ENCODE measurements at places on chromosomes 1 and 21. TPM values are rescaled to one million over a fixed set of nuclear protein-coding genes. Genes with fewer than 3 reads are reported as not detected.

DNA sequence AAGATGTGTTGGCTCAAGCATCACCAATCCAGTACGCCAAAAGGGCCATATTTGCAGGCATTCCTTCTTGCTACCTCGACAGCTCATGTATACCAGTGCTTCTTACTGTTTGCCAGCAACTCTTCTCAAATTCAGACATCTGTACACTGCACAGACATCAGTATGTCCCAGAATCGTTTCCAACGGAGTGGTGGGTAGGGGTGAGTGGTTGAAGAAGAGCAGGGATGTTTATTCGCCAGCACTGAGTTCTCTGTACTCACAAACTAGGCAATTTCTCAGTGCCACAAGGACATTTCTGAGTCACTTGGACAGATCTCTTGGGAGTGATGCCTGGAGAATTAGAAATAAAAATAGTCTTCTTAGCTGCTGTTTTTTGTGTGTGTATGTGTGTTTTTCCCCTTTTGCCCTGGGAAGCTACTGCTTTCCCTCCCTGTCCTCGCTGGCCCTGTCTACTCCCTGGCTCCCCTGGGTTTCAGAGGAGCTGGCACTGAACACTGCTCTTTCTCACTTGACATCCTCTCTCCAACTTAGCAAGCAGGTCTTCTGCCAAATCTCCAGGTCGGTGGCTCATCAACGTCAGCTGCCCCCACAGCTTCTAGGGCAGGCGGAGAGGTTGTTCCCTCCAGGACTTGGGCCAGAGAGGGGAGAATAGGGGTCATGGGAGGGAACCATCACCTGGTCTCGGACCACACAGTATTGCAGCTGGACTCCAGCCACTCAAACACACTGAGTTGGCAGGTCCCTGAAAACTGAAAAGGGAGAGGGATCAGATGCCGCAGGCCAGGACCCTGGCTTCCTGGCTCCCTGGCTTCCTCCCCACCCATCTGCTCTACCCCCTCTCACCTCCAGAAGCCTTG is 90.5 kb downstream of the NMNAT2 start:
- H3K4me1 ChIP-seq, result peaks cover 17% of the 10 kb centered on the region
- H3K27me3 ChIP-seq, result peaks cover 13% of the 10 kb centered on the region
- H3K27ac ChIP-seq, result peak overlapping the region; percentile 57
- H3K36me3 ChIP-seq, result no peaks in the 10 kb centered on the region

Gene MTARC1
- polyA plus RNA-seq, result 6.5 TPM

GRCh38 chr1:44659566-44659965 is 14.7 kb downstream of the TMEM53 start:
- no peak overlapping the region for H3K27ac ChIP-seq
- DNase-seq, result no peak
- peaks cover 28% of the 10 kb centered on the region for H3K4me1 ChIP-seq
- H3K27me3 ChIP-seq, result no peaks in the 10 kb centered on the region

Gene ACTL8
- not detected for polyA plus RNA-seq

Gene TP73
- 0.25 TPM for polyA plus RNA-seq

- no peak overlapping the region for H3K27ac ChIP-seq
- H3K27me3 ChIP-seq, result no peaks in the 10 kb centered on the region
- H3K4me3 ChIP-seq, result no peak overlapping the region
- H3K4me1 ChIP-seq, result peaks cover 85% of the 10 kb centered on the region
- DNase-seq, result no peak
Observed at GRCh38 chr1:93604411-93604810, 77.2 kb downstream of the BCAR3 start.
